Stimulated activated CD4-positive, alpha-beta T cell treated with anti-CD3 and anti-CD28 coated beads, Interleukin-15, amount 100 ng/mL, for 24 hours (primary cell): ENCODE measurements at places on chromosomes 1 and 21.

GRCh38 chr1:155013632-155014031 is 11.0 kb downstream of the ZBTB7B start:
- peak; percentile 43 for DNase-seq

- peak; percentile 43 for DNase-seq
Observed at GRCh38 chr1:231629132-231629531, 2.5 kb downstream of the DISC1 start.

DNA sequence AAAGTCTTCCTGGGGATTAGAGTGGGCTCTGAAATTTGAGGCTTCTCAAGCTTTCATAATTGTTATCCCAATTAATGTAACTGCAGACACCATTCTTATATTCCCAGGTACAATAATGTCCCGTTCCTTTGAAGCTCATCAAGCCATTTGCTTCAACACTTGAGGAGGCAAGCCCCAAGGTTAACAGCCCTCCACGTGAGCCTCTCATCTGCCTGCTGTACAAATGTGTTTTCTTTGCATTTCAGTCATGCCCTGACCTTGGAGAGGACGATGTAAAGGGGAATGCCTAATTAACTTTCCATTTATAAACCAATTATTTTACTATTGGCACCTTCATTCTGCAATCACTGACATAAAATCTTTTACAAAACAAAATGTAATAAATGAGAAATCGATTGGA is 106.3 kb downstream of the SETD4 start:
- DNase-seq: no peak

- no peak for DNase-seq
Observed at GRCh38 chr1:65050735-65051134, 84.4 kb upstream of the JAK1 start.

GRCh38 chr1:188941986-188942385 is 1535.7 kb downstream of the BRINP3 start:
- DNase-seq: no peak

DNA sequence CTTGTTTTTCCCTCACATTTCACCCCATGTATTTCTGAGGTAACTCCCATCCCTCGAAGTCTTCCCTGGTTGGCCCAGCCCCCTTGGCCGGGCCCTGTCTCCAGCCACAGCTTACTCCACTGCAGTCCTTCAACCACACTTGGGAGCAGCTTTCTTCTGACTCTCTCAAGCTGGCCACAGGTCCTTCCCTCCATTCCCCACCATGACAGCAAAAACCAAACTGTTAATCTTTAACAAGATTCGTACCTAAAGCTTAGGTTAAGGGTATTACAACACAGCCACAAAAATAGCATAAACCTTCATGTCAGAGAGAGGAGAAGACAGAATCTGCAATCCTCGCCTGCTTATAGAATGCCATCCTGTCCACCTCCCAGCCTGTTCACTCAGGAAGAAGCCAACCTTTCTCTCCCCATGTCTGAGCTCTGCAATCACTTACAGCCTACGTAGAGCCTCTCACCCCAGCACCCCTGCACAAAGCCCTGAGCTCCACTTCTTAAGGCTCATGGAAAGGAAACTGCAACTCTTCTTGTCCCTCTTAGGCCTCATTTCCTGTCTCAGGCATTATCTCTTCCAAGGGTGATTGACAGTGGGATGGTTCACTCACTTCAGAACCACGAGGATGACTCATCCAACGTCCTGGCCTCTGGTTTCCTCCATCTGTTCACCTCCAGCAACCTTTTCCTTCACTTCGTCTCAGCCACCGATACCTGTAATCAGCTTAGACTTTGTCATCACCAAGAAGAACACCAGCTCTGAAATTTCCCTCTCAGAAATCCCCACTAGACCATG is 72.8 kb downstream of the CD2 start:
- peak; percentile 82 for DNase-seq

- peak; percentile 72 for DNase-seq
Observed at GRCh38 chr1:52632732-52633290, at the start of gene SHISAL2A. SHISAL2A (plus strand) TSS chr1:52633168; CDS start chr1:52633494, 326 bp downstream.

DNA sequence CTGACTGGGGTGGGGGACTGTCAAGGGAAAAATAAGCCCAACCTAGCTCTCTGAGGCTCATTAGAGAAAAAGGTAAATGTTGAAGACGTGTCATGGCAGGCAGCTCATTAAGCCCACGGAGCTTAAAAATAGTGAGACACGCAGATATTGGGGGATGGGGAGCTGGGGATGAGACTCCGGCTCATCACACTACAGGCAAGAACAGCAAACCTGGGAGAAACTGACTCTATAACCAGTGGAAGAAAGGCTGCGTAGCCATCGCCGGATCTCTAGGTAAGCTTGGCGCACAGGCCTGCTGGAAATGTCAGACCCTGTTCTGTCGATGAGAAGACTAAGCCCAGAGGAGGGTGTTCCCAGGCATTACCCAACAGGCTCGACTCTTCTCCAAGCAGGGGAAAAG is 78.0 kb downstream of the SYT2 start:
- DNase-seq: no peak

- no peak for DNase-seq
Observed at GRCh38 chr1:50610563-50610962, 187.3 kb upstream of the DMRTA2 start.

GRCh38 chr1:9009438-9010370 is 16.5 kb downstream of the SLC2A7 start:
- peak; percentile 48 for DNase-seq

GRCh38 chr1:150642296-150642695 is 12.9 kb upstream of the ENSA start:
- DNase-seq: no peak

- no peak for DNase-seq
Observed at GRCh38 chr1:33443080-33443704, 12.3 kb upstream of the PHC2 start.

- no peak for DNase-seq
Observed at GRCh38 chr1:94514095-94514727, 27.3 kb downstream of the F3 start.

GRCh38 chr21:43916691-43917514 is 51.9 kb downstream of the AGPAT3 start:
- DNase-seq: peak; percentile 72

DNA sequence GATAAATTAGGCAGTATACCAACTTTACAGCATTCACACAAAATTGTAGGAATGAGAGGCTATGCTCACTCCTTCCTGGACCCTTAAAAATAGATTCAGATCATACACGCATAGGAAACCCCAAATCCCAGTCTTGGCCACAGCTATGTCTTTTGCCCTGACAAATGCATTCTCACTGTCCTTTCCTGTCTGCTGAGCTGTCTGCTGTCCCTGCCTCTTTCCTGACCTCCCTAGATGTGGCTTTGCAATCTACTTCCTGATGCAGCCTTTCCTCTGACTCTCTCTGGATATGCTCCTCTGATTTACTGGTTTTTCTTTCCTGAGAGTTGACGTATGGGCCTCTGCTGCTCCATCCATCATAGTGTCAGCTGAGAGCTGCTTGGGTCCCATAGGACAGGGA is 59.8 kb upstream of the SLC35F3 start:
- DNase-seq: no peak

DNA sequence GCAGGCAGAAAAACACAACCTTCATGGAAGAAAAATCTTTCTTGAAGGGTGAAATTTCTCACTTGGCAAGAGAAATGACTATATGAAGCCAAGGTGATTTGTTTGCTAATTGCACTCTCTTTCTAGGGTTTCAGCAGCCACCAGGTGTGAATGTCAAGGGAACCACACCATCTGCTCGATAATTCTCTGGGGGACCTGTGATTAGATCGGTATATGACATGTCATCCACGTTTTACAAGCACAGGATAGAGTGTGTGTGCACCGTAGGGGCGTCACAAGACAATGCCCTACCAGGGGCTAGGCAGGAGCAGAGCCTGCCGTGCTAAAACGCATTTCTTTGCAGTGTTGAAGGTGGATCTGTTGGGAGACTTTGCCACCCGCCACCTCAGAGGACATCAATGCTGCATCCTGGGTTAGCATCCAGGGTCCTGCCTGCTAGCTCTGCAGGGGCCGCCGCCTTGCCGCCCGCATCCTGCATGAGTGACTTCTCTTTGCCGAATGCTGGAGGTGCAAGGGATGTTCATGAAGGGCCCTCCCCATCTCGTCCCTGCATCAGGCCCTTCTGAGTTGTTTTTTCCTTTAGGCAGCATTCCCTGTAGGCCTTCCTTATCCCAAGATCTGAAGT is 37.8 kb upstream of the CCSAP start:
- DNase-seq: no peak

- DNase-seq: no peak
Observed at GRCh38 chr21:29904359-29905282, 35.2 kb downstream of the GRIK1 start.

DNA sequence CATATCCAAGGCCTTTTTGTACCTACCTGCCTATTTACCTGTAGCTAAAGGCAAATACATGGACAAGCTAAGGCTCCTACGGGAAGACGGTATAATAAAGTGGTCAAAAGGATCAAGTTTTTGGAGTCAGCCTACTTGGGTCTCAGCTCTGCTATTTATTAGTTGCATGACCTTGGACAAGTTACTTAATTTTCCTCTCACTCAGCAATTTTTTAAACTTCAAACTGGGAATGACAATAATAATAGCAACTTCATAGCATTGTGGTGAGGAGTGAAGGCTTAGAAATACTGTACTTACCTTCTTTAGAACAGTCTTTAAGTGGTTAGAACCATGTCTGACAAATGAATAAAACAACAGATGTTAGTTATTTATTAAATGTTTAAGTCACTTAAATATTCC is 60.2 kb upstream of the SLC35F3 start:
- DNase-seq: no peak

DNA sequence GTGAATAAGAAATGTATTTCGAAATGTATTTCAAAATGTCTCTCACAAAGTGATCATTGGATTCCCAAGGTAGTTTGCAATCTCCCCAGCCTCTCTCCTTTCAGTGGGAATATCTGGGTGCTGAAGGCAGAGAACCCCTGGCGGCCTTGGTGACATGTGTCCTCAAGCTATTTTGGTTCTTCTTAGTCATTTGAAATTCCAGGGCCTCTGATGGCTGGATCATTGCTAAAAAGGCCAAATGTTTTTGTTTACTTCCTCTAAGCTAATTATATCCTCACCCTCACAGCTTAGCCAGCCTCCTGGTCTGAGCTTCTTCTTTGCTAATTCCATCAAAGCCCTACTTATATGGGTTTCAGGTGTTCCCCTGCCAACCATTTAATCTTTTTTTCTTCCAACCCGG is 71.2 kb downstream of the LRRC40 start:
- DNase-seq: no peak

GRCh38 chr1:39061951-39062350 is 35.8 kb downstream of the NDUFS5 start:
- no peak for DNase-seq

DNA sequence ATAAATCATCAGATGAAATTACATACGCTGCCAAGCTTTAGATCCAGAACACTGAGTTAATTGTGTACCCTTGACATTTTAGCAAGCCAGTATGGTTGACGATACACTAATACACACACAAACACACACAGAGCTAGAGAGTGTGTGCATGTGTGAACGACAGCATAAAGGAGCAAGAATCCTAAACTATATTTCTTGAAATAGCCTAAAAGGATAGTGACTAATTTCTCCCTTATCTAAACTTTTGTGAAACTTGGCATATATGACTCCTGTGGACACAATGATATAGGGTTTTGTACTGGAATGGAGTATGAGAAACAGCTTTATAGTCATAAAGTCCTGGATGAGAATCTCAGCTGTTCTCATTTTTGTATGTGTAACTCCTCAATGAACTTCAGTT is 65.1 kb upstream of the DMRTA2 start:
- no peak for DNase-seq

DNA sequence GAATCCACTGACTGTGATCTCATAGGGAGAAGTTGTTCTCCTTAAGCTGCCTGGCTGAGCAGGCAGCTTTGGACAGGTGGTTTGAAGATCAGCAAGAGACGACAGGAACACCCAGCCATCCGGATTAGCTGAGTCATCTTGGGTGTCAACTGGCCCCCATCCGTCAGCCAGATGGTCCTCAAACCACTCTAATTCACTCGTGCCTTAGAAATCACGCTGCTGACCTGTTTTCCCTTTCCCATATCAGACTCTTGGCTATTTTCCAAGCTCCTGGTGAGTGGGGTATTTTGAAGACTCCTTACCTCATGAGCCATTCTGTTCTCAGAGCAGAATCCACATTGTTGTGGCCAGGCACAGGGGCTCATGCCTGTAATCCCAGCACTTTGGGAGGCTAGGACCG is 149.1 kb upstream of the L1TD1 start:
- DNase-seq: no peak

- peak; percentile 40 for DNase-seq
Observed at GRCh38 chr1:223364685-223365382, 858 bp upstream of the SUSD4 start.

DNA sequence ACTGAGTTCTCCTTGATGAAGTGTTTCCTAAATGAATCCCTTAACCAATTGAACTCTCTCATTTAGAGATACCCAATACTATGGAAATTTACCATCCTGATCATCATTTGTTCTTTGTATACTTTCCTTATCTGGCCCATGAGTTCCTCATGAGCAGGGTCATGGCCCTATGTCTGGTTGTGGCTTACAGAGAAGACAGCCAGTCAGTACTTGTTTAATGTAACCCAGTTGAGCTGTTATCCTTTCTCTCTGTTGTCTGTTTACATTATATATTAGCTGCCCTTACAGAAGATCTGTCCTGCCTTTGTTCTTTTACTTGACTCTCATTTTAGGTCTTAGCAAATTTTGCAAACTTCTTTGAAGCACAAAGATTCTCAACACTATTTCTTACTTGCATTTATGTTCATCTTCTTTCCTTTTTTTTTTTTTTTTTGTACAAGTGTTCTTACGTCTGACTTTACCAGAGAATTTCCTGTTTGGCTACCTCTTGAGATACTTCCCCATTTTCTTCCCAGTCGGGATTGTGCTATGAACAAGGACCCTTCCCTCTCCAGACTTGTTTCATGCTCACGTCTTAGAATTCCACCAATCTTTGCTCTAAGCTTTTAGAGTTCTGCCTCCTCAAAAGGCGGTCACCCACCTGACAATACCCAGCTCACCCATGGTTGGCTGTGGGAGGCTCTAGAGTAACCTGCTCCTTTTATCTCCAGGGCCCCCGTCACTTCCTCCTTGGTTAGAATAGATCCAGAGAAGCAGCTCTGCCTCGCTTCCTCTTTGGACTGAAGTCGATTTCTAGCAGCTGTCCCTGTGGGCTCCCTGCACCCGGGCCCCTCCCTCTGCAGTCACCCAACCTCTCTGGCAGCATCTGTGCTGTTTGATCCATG is 53.6 kb upstream of the RUNX1 start:
- peak; percentile 42 for DNase-seq

DNA sequence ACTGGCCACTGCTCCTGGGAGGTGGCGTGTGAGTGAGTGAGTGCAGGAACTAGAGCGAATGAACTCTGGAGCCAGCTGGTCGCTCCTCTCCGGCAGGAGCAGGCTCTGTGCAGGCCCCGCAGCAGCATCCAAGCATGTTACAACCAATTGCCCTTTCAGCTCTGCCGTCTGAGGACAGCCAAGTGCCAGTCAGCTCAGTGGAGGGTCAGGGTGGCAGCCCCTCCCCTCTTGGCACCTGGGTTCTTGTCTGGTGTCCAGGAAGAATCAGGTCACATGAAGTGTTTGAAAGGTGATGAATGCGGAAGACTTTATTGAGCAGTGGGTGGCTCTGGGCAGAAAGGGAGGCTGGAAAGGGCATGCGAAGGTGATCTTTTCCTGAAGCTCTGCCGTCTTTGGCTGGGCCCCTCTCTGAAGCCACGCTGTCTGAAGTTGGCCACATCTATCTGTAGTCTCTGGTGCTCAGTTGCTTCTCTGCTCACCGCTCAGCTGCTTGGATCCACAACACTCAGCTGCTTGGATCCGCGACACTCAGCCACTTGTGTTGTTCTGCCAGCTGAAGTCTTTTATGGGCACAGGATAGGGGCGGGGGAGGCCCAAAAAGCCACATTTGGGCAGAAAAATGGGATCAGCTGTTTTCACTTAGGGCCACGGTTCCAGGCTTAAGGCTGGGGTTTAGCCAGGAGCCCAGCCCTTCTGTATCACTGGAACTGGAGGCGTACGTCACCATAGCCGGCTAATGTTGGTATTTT is 139.8 kb downstream of the ADSS2 start:
- no peak for DNase-seq
